GM12892 (cell line): ENCODE measurements at places on chromosomes 4 and X.

DNA sequence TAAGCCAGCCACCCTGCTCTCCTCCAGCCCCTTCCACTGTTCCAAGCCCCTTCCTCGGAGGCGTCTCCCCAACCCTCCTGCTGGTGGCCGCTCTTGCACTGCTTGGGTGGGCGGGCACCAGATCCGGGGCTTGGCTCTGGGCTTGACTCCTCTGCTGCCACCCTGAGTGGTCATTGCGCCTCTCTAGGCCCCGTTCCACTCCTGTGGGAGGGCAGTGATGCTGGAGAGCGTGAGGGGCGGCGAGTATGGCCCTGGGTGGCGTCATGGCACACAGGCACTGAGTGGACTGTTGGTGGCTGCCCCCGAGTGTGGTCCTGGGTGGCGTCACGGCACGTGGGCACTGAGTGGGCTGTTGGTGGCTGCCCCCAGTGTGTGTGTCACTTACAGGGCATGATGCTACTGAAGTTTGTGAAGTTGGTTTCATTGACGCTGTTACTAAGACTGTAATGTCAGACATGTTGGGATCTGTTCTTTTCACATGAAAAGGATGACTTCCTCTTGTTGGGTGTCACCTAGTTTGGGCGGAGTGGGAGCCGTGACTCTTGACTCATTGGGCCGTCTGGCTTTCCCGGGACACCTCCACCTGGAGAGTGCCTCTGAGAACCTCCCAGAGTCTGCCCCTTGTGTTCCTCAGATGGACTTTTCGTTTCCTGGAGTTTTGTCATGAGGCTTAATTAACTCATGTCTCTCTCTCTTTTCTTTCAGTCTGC is 55.9 kb upstream of the HGFAC start:
- DNase-seq: no peak

DNA sequence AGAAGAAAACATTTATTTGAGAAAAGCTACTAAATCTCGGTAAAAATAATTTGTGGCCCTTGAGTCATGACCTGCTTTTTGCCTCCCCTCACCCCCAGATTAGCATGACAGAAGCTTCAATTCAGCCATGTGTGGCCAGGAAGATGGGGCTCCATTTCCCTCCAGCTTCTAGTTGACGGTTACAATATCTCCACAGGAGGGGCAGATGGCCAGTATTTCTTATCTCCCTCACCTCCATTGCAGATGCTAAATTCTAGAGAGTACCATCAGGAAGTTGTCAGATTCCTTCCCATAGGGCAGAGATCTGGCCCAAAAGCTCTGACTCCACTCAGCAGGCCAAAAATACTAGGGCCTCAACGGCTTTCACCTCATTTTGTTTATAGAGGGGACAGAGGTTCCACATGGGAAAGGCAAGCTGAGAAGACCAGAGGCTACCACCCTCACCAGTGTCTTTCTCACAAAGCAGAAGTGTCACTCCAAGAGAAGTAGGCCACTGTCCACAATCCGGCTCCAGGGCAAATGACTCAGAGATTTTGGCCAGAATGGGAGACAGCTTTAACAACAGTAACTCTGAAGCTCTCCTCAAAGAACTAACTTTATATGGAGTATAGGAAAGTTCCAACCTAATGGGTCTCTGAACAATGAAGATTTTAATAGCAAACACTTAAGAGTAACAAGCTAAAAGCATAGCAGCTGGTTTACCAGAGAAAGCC is 108.3 kb downstream of the TBC1D19 start:
- DNase-seq: no peak

- no peak for DNase-seq
Measured at GRCh38 chr4:126718136-126718535, 914.6 kb upstream of the INTU start.

- DNase-seq: no peak
Measured at GRCh38 chr4:27397886-27398285, 537.2 kb downstream of the STIM2 start.

DNA sequence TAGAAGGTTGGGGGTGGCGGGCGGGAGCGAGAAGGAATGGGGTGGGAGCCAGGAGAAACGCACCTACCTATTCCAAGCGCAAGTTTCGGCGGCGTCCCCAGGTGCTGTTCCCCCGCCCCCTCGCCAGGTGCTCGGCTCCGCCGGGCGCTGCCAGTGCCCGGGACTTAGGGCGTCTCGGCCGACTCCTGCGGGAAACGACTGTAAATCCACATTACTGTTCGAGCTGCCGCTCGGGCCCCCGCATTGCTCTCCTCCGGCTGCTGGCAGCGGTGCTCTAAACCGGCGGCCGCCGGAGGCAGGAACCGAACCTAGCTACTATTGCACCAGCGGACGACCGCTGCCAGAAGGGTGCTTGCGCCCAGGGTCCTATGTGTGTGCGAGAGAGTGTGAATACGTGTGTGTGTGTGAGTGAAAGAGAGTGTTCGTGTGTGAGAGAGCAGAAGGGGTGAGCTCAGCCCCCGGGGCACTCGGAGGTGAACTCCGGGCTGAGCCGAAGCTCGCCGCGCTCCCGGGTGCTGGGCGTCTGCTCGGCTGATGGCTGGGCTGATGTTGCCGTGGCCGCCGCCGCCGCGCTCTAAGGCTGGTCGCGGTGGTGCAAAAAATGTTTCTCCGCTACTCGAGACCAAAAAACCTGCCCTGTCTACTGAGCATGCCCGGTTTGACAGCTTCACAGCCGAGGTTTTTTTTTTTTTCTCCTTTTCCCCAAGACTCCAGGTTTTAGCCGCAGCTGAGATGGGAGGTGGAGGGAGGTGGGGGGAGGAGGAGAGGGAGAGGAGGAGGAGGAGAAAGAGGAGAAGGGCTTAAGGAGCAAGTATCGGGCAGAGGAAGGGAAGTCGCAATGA is 115.7 kb upstream of the TEX13C start:
- no peak for DNase-seq
